ENCODE measurements at places on chromosomes 2 and 18. TPM values are rescaled to one million over a fixed set of nuclear protein-coding genes. Genes with fewer than 3 reads are reported as not detected.

The VIT gene
- total RNA-seq = 6.8 TPM

The OR6B2 gene
- not detected for total RNA-seq

The UPP2 gene
- total RNA-seq = not detected

The LRRC30 gene
- total RNA-seq = 9.4 TPM
